ENCODE measurements at places on chromosomes 16 and 17.

DNA sequence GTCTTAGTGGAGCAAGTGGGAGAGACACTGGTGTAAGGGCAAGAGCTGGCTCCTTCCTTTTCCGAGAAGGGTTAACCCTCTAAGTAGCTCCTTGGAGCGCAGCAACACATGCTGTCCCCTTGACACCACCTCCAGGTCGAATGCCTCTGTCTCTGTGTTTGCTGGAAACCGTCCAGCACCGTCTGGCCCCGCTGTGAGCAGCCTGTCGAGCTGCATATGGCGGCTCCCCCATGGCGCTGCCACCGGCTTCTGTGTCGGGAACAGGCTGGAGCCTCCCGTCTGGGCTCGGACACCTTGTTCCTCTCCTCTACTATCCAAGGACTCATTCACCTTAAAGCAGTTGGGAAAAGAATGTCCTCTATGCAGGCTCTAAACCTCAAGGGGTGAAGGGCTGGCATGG lies 28.9 kb upstream of the WSCD1 start:
- no peak for DNase-seq

- DNase-seq: no peak
Observed at GRCh38 chr16:30556125-30556473, 2.1 kb downstream of the ZNF764 start.

- DNase-seq: no peak
Observed at GRCh38 chr16:81018496-81018895, 11.5 kb downstream of the CENPN start.

- no peak for DNase-seq
Observed at GRCh38 chr17:77502626-77503292, 362.0 kb downstream of the SEC14L1 start.

DNA sequence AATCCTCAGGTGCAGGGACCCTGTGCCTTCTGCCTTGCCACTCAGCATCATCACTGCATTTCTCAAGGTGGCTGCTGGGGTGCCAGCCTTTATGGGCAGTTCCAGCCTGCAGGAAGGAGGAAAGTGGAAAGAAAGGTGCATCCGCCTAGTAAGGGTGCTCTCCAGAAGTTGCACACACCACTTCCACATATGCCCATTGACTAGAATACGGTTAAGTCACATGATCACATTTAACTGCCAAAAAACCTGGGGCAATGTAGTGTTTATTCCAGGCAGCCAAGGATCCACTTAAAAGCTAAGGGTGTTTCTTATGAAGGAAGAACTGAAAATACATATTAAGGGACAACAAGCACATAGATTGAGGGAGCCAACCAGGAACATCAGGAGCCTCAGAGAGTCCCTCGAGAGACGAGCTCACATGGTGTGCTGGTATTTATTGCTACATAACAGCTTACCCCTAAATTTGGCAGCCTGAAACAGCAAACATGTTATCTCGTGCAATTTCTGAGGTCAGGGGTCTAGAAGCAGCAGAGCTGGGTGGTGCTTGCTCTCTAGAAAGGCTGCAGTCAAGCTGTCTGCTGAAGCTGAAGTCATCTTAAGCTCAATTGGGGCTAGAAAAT lies 52.0 kb upstream of the MMP2 start:
- DNase-seq: no peak

DNA sequence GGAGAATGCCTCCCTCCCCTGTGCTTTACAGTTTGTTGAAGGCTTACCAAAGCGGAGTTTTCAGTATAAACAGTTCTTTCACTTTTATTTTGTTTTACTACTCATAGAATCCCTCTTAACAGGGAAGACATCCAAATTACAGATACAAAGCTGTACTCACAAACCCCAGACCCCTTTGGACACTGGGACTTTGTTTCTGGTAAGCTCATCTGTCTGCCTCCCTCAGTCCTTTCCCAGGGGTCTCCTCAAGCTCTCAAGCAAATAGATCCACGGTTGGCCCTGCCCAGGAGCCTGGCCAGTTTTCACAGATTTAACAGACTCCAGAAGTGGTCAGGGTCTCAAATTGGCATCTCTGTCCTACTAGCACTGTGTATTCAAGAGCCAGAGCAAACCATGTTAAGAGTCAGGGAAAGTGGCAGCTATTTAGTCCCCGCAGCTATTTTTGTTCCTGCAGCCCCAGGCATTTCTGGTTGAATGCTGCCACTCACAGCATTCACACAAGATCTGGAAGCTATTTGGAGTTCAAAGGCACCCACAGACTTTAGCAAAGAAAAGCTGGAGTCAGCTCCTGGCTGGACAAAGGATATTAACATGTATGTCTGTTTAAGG lies 54.2 kb downstream of the TMEM100 start:
- DNase-seq: no peak

GRCh38 chr16:4979164-4979563 lies 21.0 kb downstream of the SEC14L5 start:
- DNase-seq: no peak

GRCh38 chr16:2090777-2091546 lies 43.2 kb downstream of the TSC2 start:
- no peak for DNase-seq

DNA sequence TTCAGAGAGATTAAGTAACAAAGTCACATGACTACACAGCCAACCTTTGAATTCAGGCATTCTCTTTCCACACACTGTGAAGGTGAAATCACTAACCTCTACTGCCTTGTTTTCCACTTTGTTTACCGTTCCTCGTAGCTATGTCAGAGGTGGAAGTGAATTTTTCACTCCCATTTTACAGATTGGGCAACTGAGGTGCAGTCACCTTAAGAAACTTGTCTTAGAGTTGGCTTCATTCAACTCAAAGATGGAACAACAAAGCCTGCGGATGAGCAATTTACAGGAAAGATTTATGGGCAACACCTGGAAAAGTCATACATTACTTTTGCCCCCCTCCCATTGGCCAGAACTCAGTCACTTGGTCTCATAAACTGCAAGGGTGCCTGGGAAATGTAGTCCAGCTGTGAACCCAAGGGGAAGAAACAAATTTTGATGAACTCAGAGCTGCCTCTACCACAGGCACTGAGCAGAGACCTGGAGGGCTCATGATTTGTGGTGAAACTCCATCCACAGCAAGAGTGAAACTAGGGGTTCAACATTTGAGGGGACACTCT lies 784.6 kb upstream of the EEF2KMT start:
- DNase-seq: no peak

GRCh38 chr17:13538841-13539411 lies 62.8 kb downstream of the HS3ST3A1 start:
- no peak for DNase-seq

- no peak for DNase-seq
Observed at GRCh38 chr16:87424266-87424665, 32.1 kb downstream of the MAP1LC3B start.
